ENCODE measurements at places on chromosomes 11 and 22.

GRCh38 chr22:37461961-37462360 is 24.2 kb downstream of the MFNG start:
- DNase-seq: no peak

DNA sequence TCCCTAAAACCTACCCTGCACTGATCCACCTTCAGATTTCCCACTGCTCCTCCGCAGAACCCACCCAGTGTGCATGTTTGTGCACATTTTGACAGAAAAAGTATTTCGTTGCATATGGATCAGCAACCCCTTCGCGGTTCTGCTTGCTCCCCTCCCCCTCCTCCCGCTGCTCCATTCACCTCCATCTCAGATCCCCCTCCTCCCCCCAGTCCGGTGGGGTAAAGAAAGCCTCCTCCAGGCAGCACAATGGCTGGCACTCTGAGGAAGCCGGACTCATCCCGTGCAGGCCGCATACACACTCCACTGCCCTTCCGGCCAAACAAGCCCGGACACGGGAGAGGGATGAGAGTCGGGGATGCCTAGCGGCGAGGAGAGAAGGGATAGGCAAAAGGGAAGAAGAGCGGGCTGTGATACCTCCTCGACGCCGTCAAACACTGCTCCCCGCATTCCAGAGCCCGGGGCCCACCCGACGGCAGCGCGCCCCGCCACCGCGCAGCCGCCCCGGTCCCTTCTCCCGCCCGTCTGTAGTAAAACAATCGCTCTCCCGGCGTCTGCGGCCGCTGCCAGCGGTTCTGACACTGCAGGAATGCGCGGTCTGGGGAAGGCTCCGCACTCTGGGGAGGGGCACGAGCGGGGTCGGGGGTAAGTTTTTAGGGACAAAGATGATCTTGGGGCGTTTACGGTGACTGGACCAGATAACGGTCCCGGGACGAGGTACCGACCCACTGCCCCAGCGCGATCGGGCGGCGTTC is 915 bp downstream of the FEZ1 start:
- DNase-seq: peak; percentile 79

DNA sequence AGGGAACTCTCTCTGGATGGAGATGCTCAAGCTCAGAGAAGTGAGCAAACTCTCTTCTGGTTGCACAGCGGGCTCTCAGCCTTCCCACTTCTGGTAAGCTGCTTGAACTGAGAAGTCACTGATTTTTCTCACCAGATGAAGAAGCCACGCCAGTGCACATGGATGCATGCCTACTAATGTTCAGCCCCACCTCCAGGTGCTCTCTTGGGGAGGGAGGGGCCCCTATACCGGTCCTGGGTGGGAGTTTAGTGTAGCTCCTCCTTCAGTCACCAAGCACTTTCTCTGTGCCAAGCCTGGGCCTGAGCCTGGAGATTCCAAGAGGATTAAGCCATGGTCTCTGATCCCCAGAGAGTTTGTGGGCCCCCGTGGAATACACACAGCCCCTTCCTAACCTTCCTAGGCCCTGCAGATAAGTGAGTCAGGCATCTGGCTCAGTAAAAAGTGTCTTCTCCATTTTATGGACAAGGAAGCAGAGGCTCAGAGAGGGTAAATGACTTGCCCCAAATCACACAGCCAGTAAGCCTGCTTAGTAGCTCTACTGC is 142.2 kb downstream of the ST3GAL4 start:
- no peak for DNase-seq

- no peak for DNase-seq
These were observed 39.2 kb downstream of the ARFGAP2 start for GRCh38 chr11:47137476-47137875.

DNA sequence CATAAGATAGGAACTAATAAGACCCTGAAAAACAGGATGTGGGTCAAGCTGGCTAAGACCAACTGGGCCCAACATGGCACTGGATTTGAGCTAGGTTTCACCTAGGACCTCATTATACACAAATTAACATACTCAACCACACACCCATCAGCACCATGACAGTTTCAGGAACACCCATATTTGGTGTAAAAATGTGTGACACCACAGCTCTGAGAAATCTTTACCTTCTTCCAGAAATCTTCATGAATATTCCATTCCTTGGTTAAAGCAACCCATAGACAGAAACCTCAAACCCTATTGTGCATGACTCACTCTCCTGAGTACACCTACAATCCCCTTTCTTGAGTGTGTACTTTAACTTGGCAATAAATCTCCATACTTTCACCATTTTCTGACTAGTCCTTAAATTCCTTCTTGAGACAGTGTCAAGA is 378.8 kb downstream of the DYNC2H1 start:
- no peak for DNase-seq

DNA sequence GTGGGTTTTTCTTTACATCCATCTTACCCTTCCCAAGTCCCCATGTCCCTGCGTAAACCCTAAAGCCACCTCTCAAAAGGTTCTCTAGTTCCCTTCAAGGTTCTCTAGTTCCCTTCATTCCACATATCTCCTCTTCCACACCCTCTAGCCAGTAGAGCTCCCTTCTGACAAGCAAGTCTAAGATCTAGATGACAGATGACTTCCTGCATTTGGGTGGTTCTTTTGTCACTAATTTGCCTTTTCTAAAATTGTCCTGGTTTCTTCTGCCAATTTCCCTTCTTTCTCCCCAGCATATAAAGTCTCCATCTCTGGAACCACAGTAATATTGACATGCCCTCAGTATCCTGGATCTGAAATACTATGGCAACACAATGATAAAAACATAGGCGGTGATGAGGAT is 7.8 kb downstream of the CD3E start:
- no peak for DNase-seq

DNA sequence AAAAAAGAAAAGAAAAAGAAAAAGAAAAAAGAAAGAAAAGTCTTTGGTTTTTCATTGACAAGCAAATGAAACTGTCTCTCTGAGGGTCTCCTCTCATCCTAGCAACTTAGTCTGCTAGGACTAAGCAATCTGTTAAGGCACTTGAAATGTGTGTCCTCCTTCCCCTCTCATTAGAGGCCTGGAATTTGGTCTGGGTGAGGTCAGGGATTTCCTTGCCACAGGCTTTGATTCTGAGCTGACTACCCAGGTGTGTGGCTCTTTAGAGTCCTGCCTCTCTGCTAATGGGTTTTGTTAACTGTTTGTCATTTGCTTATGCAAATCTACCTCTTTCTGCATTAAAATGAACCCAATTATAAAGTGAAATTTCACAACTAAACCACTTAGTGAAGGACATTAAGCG is 18.3 kb upstream of the PKNOX2 start:
- no peak for DNase-seq

DNA sequence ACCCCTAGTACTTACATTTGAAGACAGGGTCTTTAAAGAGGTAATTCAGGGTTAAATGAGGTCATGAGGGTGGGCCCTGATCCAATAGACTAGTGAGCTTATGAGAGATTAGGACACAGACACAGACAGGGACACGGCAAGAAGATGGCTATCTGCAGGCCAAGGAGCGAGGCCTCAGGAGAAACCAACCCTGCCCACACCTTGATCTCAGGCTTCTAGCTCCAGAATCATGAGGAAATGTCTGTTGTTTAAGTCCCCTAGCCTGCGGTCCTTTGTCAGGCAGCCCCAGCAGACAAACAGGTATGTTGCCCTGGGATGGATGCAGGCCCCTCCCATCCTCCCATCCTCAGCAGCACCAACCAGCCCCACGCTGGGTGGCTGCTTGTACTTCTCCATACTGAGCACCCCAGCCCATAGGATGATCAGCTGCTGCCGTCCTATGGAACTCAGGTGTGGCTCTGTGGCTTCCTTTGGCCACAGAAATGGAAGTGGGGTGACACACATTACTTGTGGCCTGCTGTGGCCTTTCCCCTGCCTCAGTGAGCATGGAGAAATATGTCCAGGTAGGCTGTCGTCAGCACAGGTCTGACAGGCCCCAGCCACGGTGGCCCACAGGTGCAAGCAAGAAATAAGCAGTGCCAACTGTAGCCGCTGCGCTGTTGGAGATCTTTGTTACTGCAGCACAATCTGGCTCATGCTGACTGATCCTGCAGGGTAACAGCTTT is 7.9 kb downstream of the GNB1L start:
- DNase-seq: no peak

- no peak for DNase-seq
These were observed 12.6 kb upstream of the NECTIN1 start for GRCh38 chr11:119741369-119742262.

DNA sequence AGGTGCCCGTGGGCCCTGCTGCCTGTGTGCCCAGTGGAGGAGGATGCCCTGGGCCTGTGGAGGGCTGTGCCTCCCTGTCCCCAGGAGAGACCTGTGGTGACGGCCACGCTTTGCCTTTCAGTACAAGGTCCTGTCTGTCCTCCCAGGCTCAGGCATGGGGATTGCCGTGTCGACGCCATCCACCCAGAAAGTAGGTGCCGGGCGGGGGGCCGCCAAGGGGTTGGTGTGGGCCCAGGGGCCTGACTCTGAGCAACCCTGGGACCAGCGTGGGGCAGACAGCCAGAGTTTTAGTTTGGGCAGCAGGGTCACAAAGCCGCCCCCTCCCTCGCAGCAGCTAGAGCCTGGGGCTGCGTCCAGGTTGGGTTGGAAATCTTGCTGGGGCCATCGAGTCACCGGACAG is 56.3 kb downstream of the GRAMD4 start:
- no peak for DNase-seq

- no peak for DNase-seq
These were observed 5.1 kb downstream of the FOLR3 start for GRCh38 chr11:72140661-72141060.

DNA sequence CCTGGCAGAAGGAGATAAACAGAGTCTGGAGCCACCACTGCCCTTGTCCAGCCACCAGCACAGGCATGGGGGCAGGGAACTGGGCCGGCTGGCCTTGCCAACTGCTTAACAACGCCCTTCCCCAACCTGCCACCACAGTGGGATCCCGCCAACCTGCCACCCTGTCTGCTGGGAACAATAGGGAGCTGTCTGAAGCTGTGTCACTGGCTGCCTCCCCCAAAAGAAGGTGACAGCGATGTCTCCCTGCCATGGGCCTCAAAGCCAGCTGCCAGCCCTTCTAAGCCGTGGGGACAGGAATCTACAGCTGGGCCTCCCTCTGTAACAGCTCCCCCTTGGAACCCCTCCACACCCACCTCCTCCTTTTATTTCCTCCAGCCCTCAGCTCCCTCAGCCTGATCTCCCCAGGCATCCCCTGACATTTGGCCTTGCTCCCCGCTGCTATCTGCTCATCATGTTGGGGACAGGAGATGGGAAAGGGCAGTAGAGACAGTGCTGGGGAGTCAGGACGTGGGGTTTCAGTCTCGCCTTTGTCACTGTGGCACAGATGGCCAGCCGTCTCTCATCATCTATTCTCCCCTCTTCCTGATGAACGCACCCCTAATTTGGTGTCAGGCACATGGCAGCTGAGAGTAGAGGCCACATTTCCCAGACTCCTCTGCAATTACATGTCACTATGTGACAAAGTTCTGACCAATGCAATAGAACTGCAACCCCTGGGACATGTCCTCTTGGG is 51.3 kb upstream of the PRDM11 start:
- DNase-seq: no peak

GRCh38 chr11:73872749-73873357 is 3.8 kb downstream of the COA4 start:
- no peak for DNase-seq

GRCh38 chr11:75375626-75376025 is 23.7 kb upstream of the RPS3 start:
- DNase-seq: no peak

- DNase-seq: no peak
These were observed 89.6 kb upstream of the ARHGAP32 start for GRCh38 chr11:129281471-129282415.

DNA sequence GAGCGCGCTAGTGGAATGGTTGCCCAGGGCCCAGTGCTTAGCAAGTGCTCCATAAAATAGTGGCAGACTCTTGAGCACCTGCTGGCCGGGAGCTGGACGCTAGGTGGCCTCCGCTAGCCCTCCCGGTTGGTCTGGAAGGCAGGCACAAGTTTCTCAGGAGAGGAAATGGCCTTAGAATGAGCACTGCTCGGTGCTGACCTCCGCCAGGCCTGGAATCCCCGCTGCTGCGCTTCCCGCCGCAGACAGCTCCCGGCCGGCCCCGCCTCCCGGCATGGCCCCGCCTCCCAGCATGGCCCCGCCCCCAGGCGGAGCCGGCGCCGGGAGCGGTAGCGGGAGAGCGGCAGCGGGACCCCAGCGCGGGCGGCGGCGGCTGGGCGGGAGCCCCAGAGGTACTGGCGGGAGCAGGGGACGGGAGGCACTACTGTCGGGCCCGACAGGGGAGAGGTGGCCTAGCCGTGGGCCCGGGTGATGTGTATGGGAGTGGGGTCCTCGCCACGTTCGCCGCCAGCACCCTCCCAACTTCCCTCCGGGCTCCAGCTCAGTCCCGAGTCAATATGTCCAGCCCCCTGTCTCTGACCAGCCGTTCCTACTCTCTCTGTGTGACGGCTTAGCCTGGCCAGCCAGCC is at the start of gene SIPA1:
TSS of gene SIPA1 (plus strand) at position 308 of the 626 bp plus-strand sequence. CDS start 2,821 bp downstream, outside the sequence.
- peak; percentile 26 for DNase-seq

GRCh38 chr11:911031-911889 is 650 bp upstream of the CHID1 start:
- peak; percentile 56 for DNase-seq

DNA sequence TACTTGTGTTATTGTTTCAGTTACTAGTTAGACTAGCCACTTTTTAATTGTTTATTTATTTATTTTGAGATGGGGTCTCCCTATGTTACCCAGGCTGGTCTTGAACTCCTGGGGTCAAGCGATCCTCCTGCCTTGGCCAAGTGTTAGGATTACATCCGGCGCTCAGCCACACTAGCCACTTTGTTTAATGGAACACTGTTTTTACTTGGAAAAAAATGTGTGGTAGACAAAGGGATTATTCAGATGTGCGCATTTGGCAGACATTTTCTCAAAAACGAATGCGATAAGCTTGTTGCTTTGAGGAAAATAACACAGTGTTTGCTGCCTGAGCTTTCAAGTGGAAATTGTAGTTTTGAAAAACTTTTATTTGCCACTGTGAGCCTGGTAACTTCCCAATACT is 51.0 kb downstream of the CTNND1 start:
- no peak for DNase-seq

DNA sequence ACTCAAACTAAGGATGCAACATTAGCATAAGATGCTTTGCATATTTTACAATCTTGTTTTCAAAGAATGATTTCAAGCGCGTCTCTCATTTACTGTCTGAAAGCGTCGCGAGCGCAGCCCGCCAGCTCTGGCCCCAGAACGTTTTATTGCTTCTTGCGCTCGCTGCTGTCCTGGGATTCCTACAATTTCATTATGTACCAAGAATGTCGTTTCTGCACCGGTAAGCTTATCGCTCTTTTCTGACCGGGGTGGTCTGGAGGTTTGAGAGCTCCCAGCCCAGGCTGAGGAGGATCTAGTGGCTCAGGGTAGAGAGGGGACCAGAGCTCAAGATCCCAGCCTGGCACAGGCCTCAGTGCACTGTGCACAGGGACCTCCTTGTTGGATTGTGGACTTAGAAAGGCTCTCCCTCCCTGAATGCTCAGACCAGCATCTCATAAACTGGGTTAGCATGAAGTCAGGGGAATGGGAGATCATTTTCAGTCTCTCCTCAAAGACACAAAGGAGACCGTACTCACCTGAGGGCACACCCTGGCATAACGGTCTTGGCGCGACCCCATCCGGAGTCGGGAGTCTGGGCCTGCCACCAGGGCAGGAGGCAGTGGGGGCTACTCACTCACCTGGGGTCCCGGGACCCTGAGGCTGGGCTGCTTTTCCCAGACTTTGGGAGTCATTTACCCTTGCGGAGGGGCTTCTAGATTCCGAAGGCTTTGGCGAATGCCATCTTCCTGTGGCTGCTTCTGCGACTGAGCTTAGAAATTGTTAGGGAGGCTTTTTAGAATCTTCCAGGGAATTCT is 817.4 kb downstream of the BRD1 start:
- no peak for DNase-seq

- DNase-seq: no peak
These were observed 2.2 kb downstream of the INPP5J start for GRCh38 chr22:31124811-31125465.

All from C1 segment of cervical spinal cord (tissue), 14 donors.